Glomerular endothelial cell (primary cell): ENCODE measurements at places on chromosomes 5 and 9. TPM values are rescaled to one million over a fixed set of nuclear protein-coding genes. Genes with fewer than 3 reads are reported as not detected.

FBP2 gene
- not detected in 2 replicates for total RNA-seq

TEX53 gene
- total RNA-seq, result not detected in 2 replicates

PCDHGA8 gene
- total RNA-seq, result 0.92 and 2.3 TPM in 2 replicates

GABRA6 gene
- not detected in 2 replicates for total RNA-seq

CCDC171 gene
- total RNA-seq, result 0.58 TPM in 2 replicates

FBXO38 gene
- total RNA-seq, result 34.8 and 38.2 TPM in 2 replicates

FOXD4L5 gene
- total RNA-seq, result not detected in 2 replicates
